ENCODE measurements at places on chromosomes 1 and 21. TPM values are rescaled to one million over a fixed set of nuclear protein-coding genes. Genes with fewer than 3 reads are reported as not detected.

Gene TTC39A
- 1.7 TPM for total RNA-seq

Gene KISS1
- not detected for total RNA-seq

Gene GJB5
- 3.1 TPM for total RNA-seq

Gene FAM167B
- total RNA-seq, result 0.31 TPM

Gene BTBD8
- 8.1 TPM for total RNA-seq

Gene DPM3
- 20.4 TPM for total RNA-seq

Gene CRP
- total RNA-seq, result not detected

Gene EVI5
- 34.4 TPM for total RNA-seq
